Activated CD4-positive, alpha-beta T cell treated with anti-CD3 and anti-CD28 coated beads, Interleukin-2, Interleukin-4, amounts not matched to agents 100 ng/mL and 50 ng/mL, durations not matched to agents 16 hours and 8 hours (primary cell): ENCODE measurements at places on chromosomes 7 and 10.

- no peak for DNase-seq
Measured at GRCh38 chr7:27247452-27248426, 5.1 kb downstream of the EVX1 start.

DNA sequence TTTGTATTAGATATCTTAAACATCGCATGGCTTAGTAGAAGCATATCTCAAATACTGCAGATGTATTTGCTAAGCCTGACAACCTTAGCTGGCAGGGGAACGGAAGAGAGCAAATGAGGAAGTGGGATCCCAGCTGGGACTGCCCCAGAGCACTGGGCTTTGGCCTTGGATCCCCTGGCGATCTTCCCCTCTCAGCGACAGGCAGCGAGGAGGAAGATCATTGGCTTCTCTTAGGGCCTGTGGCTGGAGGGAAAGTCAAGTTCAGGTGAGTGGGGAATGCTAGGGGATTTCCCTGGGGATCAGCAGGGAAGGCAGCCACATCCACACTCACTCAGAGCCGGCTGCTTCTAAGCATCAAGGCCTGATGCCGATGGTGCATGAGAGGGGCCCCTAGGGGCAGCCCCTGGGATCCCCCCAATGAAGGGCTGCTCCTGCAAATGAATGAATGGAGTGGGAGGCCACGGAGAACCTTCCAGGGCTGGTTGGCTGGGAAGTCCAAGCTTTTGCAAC is 42.0 kb downstream of the LYZL2 start:
- DNase-seq: no peak

GRCh38 chr7:122944682-122945303 is 50.7 kb downstream of the TAS2R16 start:
- no peak for DNase-seq

GRCh38 chr7:16889305-16889704 is 7.5 kb upstream of the AGR3 start:
- no peak for DNase-seq

GRCh38 chr10:51800121-51800520 is 100.7 kb upstream of the CSTF2T start:
- DNase-seq: no peak

- peak; percentile 30 for DNase-seq
Measured at GRCh38 chr10:48802611-48803071, 118.0 kb downstream of the WDFY4 start.

- DNase-seq: no peak
Measured at GRCh38 chr7:6268907-6269306, 3.5 kb downstream of the CYTH3 start.

- no peak for DNase-seq
Measured at GRCh38 chr7:6559896-6560295, 8.6 kb upstream of the GRID2IP start.

GRCh38 chr10:71337219-71337701 is 18.2 kb downstream of the SLC29A3 start:
- no peak for DNase-seq

DNA sequence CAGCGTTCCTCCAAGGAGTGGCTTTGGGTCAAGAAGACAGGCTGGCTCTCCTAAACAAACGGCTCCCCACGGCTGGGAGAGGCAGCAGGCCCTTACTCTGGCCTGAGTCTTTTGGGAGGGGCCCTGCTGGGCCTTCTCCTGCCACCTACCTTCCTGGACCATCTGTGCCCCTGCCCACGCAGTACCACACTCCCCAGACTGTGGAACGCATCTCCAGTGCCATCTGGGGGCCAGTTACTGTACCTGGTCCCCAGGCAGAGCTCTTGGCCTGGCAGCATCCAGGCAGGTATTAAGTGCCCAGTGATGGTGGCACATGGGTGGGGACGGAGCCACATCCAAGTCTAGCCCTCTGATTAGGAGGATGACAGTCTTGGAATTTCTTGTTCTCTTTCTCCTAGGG is 14.4 kb downstream of the ALKBH4 start:
- DNase-seq: no peak

GRCh38 chr7:139799586-139799985 is 21.8 kb upstream of the HIPK2 start:
- DNase-seq: no peak

DNA sequence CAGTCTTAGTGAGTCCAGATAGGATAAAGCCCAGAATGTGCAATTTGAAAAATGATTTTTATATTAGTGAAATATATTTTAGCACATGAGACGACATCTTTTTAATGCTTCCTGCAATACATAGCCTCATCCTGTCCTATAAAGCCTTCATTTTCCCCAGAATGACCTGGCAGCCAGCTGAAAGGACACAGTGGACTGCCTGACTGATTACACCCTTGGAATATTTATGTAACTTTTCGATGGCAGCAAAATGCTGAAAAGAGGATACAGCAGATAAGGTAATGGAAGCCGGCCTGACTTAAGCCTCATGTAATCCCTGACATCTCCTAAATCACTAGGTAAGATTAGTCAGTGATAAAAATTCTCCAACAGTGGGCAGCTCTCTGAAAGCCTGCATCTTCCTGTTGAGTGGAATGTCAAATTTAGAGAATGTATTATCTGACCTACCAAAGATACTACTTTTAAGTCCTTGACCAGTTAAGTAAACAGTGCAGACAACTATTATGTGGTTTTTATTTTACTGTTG is 210.7 kb upstream of the STEAP1 start:
- no peak for DNase-seq

GRCh38 chr10:16933783-16934182 is 116.6 kb upstream of the RSU1 start:
- DNase-seq: no peak

DNA sequence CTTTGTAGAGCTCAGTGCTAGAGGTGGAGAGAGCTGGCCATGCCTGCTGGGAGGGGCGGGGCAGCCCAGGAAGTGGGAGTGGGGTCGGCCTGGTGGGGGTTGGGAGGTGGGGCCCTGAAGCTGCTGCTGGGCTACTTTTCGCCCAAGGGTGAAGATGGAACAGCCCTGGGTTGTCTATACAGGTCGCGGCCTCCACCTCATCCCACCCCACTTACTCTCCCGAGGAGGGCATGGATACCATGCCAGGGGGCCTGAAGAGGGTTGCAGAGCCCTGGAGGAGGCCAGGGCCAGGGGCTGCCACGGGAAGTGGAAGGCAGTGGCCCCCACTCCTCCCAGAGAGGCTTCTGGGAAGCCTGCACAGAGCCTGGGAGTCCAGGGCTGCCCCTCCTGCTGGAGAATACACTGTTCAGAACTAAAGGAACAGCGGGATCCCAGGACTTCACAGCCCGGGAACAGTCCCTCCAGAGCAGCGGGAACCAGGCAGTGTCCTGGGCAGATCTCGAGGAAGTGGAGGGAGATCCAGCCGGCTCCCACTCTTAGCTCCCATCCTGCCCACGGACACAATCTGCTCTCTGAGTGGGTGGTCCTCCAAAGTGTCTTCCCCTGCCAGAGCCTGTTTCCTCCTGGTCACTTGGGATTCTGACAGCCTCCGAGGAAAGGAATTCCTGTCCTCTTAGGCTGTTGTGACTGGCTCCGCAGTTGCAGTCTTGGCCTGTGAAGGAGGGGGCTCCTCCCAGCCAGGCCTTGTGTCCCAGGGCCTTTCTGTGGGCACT is 23.5 kb downstream of the MAT1A start:
- DNase-seq: no peak

DNA sequence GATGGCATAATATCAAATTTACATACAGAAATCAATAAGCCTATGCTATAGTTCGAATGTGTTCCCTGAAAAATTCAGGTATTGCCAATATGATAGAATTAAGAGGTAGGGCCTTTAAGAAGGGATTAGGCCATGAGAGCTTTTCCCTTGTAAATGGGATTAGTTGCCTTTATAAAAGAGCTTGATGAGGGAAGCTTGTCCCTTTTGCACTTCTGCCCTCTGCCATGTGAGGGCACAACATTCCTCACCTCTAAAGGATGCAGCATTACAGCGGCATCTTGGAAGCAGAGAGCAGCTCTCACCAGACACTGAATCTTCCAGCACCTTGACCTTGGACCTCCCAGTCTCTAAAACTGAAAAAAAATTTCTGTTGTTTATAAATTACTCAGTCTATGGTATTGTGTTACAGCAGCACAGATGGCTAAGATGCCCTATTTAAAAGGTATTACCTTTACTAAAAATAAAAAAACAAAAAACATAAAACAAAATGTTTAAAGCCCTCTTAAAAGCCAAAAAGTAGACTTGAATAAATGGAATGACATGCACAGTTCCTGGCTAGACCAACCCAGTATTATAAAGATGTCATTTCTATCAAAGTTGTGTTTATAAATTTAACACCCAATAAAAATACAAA is 909.6 kb downstream of the REEP3 start:
- DNase-seq: no peak

- no peak for DNase-seq
Measured at GRCh38 chr7:51634538-51634937, 317.9 kb upstream of the COBL start.

DNA sequence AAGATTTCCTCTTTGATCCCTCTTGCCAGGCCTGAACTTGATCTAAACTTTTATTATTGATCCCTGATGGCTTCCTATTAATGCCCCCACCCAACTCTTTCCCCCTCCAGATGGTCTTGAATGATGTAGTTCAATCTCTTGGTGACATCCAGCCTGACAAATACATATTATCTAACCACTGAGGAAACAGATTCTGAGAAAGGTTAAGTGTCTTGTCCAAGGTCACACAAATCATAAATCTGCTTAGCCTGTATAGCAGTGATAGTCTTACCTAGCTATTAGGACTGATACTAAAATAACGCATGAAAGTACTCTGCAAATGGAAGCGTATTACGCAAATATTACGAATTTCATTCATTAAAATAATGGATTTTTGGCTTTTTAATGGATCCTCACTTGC is 22.7 kb downstream of the STEAP1B start:
- no peak for DNase-seq
